ENCODE measurements at places on chromosomes 3 and 15.

- no peak for DNase-seq
Observed at GRCh38 chr3:196737655-196738054, 2.0 kb upstream of the PAK2 start.

DNA sequence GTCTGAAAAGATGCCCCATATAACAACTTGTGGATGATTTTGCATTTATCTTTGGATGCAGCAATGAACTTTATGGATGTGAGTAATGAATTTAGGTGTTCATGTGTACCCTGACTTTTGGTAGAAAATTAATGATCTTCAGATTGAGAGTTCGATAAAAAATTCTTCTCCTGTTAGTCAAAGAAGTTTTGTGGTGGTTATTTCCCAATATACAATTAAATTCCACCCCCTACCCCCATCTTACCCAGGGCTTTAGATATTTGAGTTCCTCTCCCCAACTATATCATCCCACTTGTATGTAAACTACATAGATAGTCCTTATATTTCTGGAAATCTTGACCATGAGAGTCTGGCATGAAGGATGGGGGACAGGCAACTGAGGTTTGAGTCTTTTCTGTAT is 126.1 kb upstream of the ALDH1A3 start:
- no peak for DNase-seq

- DNase-seq = no peak
Observed at GRCh38 chr3:172914854-172915253, 164.3 kb downstream of the ECT2 start.

- no peak for DNase-seq
Observed at GRCh38 chr15:56729561-56729960, 3.7 kb downstream of the ZNF280D start.

GRCh38 chr3:158701420-158702065 is 29.1 kb upstream of the LXN start:
- no peak for DNase-seq

DNA sequence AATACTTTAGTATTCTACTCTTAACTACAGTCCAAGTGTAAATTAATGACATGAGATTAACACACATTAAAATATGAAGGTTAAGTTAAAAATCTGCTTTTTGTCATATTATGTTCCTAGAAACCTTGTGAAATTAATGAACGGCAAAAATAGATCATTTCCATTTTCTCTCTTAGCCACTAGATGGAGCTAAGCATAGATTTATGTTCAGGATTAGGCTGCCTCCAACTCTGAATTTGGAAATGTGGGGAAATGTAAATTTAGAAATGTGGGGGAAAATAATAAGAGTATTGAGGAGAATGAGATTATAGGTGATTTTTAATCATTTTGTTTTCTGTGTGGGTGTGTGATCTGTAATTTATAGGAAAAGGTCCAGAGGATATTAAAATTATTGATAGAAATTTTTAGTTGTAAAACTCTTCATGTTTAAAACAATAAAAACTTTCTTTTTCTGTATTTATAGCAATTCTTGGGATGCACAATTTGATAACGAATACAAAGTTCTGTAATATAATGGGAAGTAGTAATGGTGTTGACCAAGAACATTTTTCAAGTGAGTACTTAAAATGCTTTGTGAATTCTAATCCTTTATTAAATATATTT is 59.2 kb downstream of the TMOD3 start:
- DNase-seq = no peak

DNA sequence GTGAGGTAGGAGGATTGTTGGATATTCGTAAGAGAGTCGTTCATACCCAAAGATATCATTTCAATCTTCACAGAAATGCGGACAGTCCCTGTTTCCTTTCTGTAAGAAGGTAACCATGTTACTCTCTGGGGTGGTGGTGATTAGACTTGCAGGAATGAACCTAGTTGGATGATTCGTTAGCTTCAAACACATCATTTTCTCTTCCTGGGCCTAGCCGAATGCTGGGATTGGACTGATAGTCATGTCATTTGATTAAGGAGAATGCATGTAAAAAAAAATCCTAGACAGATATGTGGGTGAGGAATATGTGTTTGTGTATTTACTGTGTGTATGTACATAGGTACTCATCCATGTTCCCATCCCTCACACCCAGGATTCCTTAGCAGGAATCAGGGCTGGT is 12.4 kb downstream of the SLCO3A1 start:
- no peak for DNase-seq

DNA sequence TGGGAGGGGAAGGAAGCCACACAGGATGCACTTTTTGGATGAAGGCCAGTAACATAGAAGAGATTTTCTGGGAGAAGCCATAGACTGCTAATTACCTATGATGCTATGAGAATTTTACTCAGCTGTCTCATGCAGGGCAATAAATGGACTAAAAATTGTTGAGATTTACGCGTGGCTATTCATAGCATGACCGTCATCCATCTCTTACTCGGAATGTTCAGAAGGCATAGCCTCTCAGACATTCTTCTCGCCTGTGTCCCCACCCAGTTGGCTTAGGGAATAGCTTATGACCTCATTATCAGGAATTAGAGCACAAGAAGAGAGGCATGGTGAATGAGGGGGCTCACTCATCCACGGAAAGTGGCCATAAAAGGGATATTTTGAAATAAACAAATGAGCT is 107.9 kb upstream of the ATP10A start:
- DNase-seq = peak; percentile 35

DNA sequence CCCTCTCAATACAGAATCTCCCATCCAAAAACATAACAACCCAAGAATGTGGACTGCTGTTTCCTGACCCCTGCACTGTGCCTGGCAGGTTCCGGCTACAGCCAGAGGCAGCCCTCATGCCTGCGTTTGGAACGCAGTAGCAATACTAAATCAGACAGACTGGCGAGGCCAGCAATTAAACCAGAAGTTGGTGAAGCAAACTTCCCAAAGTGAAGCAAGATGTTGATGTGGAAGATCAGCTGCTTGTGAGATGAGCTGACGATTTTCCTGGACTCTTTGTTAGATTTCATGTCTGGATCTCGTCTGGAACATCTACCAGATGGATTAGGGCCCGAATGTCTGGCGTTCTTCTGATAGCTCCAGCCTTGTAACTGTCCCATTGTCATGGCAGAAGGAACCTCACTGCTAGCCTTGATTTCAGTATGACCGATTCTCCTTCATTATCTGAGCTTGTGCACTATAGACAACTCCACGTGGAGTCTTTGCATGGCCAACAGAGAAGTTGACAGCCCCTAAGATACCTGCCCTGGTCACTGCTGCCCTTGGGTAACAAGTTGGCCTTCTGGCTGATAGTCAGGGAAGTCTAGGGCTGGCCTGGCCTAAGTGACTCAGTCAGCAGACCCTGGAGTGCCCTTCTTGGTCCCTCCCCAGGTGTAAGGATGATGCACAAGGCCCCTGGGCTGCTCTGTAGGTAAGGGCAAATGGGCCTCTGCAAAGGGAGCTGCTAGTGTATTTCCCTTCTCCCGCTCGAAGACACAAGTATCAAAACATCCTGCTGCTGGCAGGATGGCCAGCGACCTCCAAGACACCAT is 126.5 kb downstream of the ADAMTS17 start:
- DNase-seq = no peak

DNA sequence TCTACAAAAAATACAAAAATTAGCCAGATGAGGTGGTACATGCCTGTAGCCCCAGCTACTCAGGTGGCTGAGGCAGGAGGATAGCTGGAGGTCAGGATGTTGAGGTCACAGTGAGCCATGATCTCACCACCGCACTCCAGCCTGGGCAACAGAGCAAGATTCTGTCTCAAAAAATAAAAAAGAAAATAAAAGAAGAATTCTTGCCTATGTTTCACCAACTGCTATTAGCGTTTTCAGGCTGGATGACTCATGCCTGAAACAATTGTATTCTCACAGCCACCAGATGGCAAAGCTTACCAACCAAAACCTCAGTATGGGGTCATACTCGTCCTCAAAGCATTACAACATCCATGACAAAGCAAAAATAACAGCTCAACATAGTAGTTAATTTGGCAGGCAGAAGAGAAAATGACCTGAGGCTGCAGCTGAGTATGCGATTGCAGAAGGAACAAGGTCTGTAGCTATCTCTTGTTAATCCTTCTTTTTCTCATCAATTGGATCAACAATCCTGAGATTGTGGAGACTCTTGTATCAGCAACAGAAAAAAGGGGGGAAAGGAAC is 52.2 kb downstream of the TP53BP1 start:
- DNase-seq = peak; percentile 83

DNA sequence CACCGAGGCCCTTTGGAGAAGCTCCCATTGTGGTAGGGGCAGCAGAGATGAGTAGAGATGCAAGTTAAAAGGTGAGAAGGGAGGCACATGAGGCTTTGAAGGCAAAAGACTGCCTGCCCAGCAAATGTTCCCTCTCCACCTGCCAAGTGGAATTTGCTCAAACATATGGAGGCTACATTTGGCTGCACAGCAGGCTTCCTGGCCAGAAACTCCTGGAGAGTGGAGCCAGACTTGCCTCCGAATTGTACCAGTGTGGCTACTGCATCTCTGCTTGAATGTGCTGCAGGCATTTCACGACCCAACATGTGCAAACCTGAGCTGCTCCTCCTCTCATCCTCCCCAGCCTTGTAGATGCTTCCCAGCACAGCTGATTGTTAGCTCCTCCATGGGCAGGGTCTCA is 229.2 kb downstream of the ZNF621 start:
- DNase-seq = no peak

DNA sequence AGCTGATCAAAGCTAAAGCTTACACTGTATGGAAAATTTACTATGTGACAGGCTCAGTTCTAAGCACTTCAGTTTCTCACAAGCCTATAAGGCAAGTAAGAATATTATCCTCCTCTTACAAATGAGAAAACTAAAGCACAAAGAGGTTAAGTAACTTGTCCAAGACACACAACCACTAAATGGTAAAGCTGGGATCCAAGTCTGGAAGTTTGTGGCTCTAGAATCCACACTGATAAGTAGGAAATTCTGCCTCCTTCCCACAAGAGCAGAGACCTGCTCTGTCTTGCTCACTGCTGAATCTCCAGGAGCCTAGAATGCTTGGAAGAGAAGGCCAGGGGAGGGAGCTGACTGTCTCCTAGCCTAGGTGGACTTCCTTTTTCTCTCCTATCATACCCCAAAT is 60.6 kb downstream of the MAGI1 start:
- DNase-seq = no peak

- DNase-seq = no peak
Observed at GRCh38 chr3:172135185-172135584, 95.8 kb downstream of the FNDC3B start.

GRCh38 chr15:79171320-79172031 is 80.9 kb upstream of the RASGRF1 start:
- DNase-seq = no peak

DNA sequence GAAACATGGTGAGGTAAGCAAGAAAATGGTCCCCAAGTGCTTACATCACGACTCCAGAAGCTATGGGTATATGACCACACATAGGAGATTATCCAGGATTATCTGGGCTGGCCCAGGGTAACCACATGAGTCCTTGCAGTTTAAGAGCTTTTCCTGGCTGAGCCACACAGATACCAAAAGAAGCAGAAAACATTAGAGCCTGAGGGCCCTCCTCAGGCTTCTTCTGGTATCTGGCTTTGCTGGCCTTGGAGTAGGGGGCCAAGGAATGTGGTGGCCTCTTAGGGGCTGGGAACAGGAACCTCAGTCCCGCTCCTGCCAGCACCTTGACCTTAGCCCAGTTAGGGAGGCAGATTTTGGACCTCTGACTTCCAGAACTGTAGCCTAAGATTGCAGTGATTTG is 259.1 kb downstream of the KCNMB2 start:
- DNase-seq = no peak

DNA sequence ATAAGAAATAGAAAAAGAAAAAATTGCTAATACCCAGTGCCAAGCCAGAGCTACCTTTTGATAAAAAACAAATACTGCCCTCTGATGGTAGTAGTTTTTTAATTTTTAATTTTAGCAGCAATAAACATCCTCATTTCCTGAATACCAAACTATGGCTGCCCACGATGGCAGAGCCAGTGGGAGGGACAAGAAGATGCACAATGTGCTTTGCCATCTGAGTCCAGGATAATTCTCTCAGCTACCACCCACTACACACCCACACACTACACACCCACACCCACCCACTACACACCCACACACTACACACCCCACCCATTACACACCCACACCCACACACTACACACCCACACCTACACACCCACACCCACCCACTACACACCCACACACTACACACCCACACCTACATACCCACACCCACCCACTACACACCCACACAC is 17.8 kb downstream of the CEP19 start:
- peak; percentile 50 for DNase-seq

DNA sequence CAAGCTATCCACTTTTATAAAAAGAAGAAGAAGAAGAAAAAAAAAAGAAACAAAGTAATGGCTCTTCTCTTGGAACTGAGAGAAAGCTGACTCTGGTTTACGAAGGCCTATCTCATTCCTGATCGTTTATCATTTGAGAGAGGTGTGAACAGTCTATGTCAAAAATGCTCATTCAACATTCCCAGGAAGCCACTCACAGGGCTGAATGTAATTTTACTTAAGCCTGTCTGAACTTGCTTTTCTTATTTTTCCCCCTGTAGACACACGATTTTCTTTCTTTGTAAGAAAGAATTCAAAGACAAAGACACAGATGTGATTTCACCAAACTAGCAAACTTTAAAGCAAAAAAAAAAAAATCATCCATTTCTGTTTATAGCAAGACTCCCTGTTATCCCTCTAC is 805.8 kb downstream of the FHIT start:
- no peak for DNase-seq

DNA sequence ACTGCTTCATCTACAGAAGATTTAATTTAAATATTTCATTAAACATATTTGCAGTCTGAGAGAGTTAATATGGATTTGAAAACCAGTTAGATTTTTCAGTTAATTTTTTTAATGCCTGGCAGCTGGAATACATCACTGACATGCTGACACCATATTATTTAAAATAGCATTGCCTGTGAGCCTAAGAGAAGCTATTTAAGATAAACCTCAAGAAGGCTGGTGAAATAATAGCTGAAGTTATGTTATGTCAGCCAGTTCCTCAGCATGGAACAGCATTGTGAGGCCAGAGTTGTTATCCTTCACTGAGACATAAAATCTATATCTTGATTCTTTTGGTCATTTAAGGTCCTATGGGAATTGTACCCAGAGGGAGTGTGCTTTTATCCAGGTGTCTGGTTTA is 705.2 kb downstream of the NAALADL2 start:
- no peak for DNase-seq

DNA sequence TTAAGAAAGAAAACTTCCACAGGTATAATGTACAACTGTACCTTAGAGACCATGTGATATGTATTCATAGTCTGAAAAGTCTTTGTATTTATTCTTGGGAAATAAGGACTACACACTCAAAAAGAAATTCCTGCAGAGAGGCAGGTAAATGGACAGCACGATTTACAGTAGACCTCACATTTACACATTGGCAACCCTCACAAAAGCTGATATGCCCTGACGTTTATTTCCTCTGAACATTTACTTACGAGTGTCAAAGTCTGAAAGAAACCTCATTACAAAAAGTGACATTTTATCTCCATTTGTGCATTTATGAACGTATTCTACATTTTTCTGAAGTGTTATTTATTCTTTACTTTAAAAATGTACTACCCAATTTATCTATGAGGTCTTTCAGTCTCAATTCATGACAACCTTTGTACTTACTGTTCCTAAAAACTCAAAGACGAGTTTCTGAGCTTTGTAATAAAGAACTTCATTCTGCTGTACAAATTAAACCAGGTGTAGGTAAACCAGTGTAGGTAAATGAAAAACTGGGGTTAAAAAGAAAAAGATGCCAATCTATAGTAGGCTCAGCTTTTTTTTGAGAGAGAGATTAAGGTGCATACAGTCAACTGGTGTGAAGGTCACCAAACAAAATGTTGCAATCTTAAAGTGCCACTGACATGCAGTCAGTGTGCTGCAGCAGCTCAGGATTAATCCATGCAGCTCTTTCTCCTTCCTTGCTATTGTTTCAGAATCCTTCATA is 44.3 kb downstream of the THRB start:
- no peak for DNase-seq

- no peak for DNase-seq
Observed at GRCh38 chr3:179973931-179974361, 62.8 kb downstream of the PEX5L start.
